NT2/D1 (cell line): ENCODE measurements at places on chromosomes 4 and X.
A peak's percentile ranks its signal among the peaks of the same experiment; 100 is the strongest.

DNA sequence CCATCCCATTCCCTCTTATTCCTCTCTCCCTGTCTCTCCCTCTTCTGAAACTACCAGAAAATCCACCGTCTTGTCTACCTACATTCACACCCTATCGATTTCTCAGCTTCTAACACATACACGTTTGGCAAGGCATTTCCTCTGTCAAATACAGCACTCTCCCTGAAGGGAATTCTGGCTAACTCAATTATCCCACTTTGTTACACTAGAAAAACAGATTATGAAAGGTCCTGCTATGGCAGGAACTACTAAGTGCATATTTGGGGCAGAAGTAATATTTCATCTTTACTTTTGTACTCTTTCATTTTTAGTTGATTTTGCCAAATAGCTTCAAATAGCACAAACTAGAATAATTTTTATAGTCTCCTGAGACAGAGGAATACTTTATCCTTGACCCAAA is 46.6 kb upstream of the KLHL8 start:
- no peak for DNase-seq

GRCh38 chrX:110462957-110463356 is 104.3 kb downstream of the RTL9 start:
- DNase-seq: no peak

GRCh38 chrX:21528076-21528475 is 130.1 kb downstream of the KLHL34 start:
- no peak for DNase-seq

DNA sequence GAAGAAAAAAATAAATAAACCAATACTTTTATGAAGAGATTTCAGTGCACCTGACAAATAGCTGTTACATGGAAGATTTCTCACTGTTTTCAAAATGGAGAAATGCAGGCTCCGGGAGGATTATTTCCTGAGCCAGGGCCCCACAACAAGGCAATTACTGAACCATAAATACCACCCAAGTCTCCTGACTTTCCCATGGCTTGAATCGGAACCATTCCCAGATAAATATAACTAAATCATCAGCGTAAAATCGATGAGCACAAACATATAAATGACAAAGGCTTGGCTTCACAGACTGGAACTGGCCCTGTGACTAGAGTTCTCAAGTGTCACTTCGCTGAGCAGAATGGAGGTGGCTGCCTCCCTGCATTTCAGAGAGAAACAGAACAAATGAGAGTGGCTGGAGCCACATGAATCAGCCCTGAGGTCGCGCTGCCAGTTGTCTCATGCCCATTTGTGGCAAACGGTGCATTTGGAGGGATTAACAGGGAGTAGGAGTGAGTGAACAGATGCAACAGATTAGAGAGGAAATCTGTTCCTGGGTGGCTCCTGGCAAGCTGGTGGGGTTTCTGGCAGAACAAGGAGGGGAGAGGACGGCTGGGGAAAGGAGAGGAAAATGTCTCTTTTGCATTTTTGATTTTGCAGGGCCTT is 57.3 kb upstream of the STIM2 start:
- DNase-seq: no peak

- peak; percentile 42 for DNase-seq
These were observed 12.2 kb upstream of the ODAM start for GRCh38 chr4:70183168-70183939.

GRCh38 chr4:165656399-165656798 is 216.6 kb upstream of the TLL1 start:
- DNase-seq: no peak
